Hematopoietic multipotent progenitor cell treated with erythropoietin and hydrocortisone succinate and interleukin-3 and kit ligand, for 6 days (in vitro differentiated cells): ENCODE measurements at places on chromosomes 12 and 14.
A peak's percentile ranks its signal among the peaks of the same experiment; 100 is the strongest.

DNA sequence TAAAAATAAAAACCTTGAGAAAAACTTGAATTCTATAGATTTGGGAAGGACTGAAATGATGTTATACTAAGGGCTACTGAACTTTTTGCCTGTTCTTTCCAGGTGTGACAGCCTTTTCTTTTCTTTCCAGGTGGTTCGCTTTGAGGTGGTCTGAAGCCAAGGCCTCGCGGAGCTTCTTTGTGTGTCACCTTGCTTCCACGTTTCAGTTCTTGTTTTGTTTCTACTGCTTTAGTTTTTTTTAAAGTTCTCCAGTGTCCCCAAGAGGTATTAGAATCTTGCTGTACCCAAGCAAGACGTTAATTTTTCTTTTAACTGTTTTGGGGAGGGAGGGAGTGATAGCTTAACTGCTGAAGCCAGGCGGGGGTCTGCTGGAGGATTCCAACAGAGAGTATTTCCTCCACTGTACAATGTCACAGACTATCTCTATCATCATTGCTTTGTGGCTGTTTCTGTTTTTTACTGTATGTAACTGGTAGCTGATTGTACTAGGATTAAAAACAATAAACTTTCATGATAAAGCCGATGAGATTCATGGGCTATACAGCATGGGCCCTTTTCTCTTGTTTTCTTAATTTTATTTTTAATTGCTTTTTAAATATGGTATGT, 40.2 kb downstream of the PROX2 start:
- DNase-seq: no peak

GRCh38 chr12:132414634-132415326, 75.2 kb upstream of the FBRSL1 start:
- peak; percentile 93 for DNase-seq

- DNase-seq: peak; percentile 71
These were observed 45.9 kb upstream of the MSRB3 start for GRCh38 chr12:65232476-65233077.

DNA sequence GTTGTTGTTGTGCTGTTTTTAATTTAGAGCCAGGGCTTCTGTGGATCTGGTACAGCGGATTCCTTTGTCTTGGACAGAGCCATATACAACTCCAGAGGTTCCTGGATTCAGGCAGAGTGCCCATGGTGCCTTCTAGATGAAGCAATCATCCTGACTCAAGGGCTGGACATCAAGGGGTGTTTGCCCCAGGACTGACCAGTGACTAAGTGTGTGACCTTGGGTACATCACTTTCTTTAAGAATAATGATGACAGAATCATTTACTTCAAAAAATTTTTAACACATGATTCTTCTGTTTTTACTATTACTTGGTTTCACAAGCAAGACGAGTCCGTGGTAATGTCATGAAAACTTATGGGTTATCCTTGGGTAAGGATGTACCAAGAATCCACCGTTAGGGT, 397.3 kb downstream of the ZFP36L1 start:
- no peak for DNase-seq

DNA sequence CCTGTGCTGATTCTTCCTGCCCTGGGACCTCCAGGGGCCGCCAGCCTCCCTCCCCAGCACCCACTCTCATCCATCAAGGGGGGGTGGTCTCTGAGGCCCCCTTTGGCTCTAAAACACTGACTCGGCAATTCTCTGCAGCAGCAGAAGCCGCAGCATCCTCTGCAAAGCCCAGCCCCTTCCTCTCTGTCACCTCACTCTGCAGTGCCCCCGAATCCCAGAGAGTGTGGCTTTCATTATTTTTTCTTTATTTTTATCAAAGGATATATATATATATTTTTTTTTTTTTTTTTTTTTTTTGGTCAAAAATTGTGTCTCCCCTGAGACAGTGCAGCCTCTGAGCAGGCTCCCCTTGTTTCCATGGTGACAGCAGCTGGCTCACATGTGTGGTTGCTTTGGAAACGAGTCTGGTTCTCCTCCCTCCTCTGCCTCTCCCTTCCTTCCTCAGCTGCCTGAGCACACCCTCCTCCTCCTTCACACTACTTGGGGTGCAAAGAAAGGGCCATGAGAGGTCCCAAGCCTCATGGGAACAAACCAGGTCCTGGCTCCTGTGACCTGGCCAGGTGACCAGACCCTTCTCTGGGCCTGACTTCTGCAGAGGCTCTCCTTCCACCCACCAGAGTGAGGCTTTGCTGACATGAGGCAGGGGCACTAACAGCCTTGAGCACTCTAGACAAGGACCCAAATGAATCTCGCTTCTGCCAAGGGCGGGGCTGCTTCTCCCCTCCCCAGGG, 100.5 kb downstream of the LRRC74A start:
- peak; percentile 54 for DNase-seq

DNA sequence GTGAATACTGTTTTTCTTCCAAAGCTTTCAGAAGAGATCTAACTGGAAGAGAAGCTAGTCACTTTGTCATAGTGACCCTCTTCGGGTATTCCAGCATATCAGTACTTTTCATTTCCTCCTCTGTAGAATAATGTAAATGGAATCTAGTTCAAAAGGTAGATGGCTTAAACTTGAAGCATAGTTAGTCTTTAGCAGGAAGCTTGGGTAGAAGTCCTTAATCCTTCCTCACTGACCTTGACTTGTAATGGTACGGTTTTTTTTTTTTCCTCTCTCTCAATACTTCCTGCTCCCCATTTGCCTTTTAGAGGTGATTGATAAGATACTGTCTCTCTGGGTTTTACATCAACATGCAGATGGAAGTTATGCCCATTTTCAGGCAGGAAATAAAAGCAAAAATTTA, 1.7 kb downstream of the FBXO34 start:
- DNase-seq: peak; percentile 32

GRCh38 chr12:111056618-111057521, 136.5 kb upstream of the MYL2 start:
- DNase-seq: peak; percentile 65

- peak; percentile 32 for DNase-seq
These were observed 744 bp downstream of the ATP5MC2 start for GRCh38 chr12:53674977-53675700.

DNA sequence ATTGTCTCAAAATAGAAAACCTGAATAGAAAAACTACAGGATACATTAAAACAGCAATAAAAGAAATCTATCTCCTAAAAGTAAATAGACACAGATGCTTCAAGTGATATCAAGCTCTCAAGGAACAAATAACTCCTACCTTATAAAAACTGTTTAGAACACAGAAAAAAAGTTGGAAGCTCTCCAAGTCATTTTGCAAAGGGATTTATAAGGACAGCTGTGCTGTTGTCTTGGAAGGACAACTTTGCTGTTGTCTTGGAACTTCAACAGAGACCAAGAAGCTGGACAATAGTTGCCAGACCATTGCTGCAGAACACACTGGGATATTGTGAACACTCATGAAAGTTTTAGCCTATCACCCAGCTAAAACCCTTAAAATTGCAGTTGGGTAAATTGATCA, 780.7 kb downstream of the FLRT2 start:
- no peak for DNase-seq

GRCh38 chr14:65229748-65230728, 127.7 kb upstream of the MAX start:
- DNase-seq: peak; percentile 77

DNA sequence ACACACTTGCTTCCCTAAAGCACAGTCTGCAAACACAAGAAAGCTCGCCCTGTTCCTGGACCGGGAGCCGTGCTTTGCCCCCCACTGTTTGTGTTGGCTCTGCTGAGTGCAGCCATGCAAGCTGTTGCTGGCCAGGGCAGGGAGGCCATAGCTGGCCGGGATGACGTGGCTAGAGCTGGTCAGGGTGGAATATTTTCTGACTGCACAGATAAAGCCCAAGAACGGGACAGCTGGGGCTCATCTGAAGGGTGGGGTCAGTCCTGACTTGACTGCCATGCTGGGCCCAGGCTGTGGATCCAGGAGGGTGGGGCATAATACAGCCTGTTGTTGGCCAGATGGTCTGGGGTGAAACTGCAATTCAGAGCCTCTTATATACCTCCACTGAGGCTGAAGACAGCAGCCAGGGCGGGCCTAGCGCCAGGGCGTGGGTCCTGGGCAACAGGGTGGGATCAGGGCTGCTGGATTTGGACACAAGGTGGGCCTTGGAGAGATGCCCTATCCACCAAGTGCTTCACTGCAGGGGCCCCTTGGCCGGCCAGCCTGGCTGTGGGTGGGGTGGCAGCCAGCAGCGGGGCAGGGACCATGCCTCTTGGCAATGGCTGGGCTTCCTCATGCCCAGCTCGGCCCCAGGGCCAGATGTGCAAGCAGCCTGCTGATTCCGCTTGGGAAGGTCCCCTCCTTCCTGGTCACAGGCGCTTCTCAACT, 14.8 kb downstream of the KMT5A start:
- DNase-seq: no peak

DNA sequence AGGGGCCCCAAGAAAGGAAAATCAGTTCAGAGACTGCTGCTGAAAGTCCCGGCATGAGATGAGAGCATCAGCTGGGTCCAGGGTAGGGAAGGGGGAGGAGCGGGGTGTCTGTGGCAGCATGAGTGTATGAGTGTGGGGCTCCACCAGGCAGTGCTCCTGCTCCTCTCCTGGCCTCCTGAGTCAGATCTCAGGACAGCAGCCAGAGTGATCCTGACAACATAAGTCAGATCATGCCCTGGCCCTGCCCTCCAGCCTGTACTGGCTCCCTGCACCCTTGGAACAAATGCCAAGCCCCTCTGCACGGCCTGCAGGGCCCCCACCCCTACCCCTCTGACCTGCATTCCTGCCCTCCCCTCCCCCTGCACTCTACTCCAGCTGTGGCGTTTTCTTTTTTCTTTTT, 24.2 kb upstream of the LRP1-AS start:
- no peak for DNase-seq

GRCh38 chr14:61451891-61452400, 130.6 kb downstream of the PRKCH start:
- DNase-seq: no peak

GRCh38 chr14:91841065-91841464, 26.3 kb downstream of the TC2N start:
- no peak for DNase-seq

- no peak for DNase-seq
These were observed 72.9 kb downstream of the DENND5B start for GRCh38 chr12:31517994-31518393.

- DNase-seq: no peak
These were observed 75.5 kb upstream of the PLEKHA5 start for GRCh38 chr12:19054035-19054434.

- no peak for DNase-seq
These were observed 129.7 kb upstream of the GRIP1 start for GRCh38 chr12:66808606-66809005.

DNA sequence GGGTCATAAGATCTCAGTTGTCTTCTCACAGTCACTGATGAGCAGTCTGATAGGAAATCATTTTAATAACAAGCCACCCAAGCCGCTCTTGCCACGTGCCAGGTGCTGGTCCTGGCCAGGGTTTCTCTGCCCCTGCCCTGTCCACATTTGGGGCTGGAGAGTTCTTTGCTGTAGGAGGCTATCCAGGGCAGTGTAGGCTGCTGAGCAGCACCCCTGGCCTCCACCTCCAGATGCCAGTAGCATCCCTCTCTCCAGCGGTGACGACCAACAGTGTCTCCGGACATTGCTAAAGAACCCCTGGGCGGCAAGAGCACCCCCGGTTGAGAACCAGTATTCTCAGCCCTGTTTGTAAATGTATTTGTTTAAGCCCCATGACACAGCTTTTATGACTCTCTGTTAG, 243.7 kb downstream of the GLT1D1 start:
- DNase-seq: no peak

GRCh38 chr14:74982661-74983060, 20.1 kb upstream of the EIF2B2 start:
- DNase-seq: no peak

GRCh38 chr12:79058342-79058741, 193.8 kb downstream of the SYT1 start:
- peak; percentile 27 for DNase-seq

GRCh38 chr14:85535321-85535720, 5.4 kb downstream of the FLRT2 start:
- DNase-seq: no peak

DNA sequence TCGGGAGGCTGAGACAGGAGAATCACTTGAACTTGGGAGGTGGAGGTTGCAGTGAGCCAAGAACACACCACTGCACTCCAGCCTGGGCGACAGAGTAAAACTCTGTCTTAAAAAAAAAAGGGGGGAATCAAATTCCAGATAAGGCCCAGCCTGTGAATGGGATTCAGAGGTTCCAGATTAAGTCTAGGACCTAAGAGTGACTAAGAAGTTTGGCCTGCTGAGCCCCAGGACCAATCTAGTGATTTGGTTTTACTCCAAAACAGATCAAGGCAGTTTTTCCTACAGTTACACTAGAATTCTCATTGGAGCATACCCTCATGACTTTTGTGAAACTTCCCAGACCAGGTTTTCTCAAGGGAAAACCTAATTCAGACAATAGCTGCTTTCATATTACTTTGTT, 22.8 kb downstream of the EXOC5 start:
- no peak for DNase-seq

GRCh38 chr12:92604786-92605185, 98.0 kb upstream of the PLEKHG7 start:
- DNase-seq: no peak

GRCh38 chr12:110117956-110118685, 6.0 kb upstream of the IFT81 start:
- DNase-seq: no peak

GRCh38 chr14:65243766-65244442, 141.6 kb upstream of the MAX start:
- peak; percentile 53 for DNase-seq

DNA sequence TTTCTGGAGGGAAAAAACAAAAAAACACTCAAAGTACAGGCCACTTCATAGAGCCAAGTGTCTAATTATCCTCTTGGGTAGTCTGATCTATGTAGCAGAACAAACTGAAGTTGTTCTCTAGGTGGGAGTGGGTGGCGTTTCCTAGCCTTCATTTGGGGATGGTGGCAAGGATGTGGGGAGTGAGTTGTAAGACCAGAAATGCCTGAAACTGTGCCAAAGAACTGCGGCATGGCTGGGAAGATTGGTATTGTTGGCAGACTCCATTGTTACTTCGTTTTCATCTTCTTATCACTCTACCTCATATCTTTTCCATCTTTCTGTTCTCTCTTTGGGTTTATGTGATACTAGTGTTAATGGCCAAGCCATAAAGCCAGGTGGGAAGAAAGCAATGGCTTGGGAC, 177.3 kb upstream of the DDHD1 start:
- DNase-seq: no peak

DNA sequence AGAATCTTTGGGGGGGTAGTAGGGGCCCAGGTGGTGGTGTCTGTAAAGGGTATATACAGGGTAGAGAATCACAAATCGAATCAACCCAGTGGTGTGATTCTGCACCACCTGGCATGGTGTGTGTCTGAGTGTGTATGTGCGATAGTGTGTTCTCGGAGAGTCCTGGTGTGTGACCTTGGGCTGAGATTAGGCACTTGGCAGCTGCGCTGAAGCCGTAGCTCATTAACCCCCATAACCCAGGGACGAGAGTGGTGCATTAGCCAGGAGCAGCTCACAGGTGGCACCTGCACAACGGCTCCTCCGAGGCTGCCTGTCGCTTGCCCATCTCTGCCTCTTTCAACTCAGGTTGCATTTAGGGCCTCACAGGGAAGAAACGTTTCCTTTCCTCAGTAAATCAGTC, 15.6 kb upstream of the TESC start:
- DNase-seq: no peak

DNA sequence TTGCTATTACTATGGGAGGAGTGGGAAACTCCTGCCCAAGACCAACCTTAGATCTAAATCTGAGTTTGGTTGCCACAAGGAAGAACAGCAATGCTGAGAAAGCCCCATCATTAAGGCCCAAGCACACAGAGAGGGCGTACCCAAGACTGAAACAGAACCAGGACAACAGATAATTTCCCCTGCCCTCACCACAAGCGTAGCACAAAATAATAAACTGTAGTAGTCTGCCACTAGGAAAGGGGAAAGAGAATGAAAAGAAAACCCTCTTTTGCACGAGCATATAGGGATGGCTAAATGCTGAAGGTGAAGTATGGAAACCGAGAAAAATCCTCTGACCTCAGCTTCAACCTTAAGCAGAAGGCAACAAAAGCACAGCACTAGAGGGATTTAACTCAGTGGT, 76.5 kb upstream of the DHRS4 start:
- no peak for DNase-seq
